ENCODE measurements at places on chromosomes 1 and 21. TPM values are rescaled to one million over a fixed set of nuclear protein-coding genes. Genes with fewer than 3 reads are reported as not detected.

The NUAK2 gene
- 4.8 TPM for total RNA-seq

The ADAM15 gene
- total RNA-seq: 384 TPM

The ST6GALNAC3 gene
- total RNA-seq: not detected

The MPL gene
- total RNA-seq: not detected

The VCAM1 gene
- not detected for total RNA-seq

The KCNE2 gene
- not detected for total RNA-seq

The AIRE gene
- total RNA-seq: not detected

DNA sequence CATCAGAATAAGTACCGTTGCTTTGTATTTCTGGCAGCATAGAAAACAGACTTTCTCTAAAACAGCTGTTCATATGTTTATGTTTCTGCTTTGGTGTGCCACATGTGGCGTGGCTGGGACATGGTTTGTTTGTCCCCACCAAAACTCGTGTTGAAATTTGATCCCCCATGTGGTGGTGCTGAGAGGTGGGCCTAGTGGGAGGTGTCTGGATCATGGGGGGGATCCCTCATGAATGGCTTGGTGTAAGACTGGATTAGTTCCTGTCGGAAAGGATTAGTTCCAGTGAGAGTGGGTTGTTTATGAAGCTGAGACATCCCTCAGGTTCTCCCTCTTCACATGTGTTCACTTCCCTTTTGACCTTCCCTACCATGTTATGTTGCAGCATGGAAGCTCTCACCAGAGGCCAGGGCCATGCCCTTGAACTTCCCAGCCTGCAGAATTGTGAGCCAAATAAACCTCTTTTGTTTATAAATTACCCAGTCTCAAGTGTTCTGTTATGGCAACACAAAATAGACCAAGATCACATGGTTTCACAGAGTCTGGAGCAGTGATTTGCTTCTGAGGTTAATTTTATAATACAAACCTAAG is 17.9 kb upstream of the H3-3A start:
- H3K27ac ChIP-seq: no peak overlapping the region
- peaks cover 14% of the 10 kb centered on the region for H3K4me1 ChIP-seq
- no peaks in the 10 kb centered on the region for H3K27me3 ChIP-seq
- no peaks in the 10 kb centered on the region for H3K36me3 ChIP-seq
- DNase-seq: no peak

GRCh38 chr1:8004803-8005573 is 21.1 kb downstream of the ERRFI1 start:
- DNase-seq: peak; percentile 82
- peaks cover 42% of the 10 kb centered on the region for H3K4me1 ChIP-seq
- H3K36me3 ChIP-seq: peaks cover 4% of the 10 kb centered on the region
- H3K27me3 ChIP-seq: no peaks in the 10 kb centered on the region
- H3K27ac ChIP-seq: peak overlapping the region; percentile 53
- no peak overlapping the region for H3K4me3 ChIP-seq

GRCh38 chr1:33302325-33302724 is 18.6 kb downstream of the A3GALT2 start:
- H3K4me3 ChIP-seq: no peak overlapping the region
- no peak for DNase-seq
- no peaks in the 10 kb centered on the region for H3K27me3 ChIP-seq
- H3K27ac ChIP-seq: no peak overlapping the region

DNA sequence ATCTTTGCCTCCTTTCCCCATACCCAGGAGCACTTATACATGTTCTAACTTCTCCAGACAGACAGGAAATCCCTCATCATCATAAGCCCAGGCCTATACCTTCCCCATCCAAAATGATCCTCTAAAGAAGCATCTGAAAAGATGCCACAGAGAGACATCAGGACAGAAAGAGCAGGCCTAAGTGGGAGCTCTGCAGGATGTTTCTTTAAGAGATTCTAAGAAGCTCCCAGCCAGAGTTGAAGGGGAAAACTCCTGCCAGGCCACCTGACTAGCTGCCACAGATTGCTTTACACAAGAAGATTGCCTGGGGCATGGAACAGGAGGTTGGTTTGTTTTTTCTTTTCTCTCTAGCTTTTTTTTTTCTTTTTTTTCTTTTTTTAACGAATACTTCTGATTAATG is 275.8 kb downstream of the VAV3 start:
- DNase-seq: peak; percentile 72
- H3K4me3 ChIP-seq: 0 out of 2 replicates have a peak overlapping the region, but pooled peaks have one; percentile 22
- peak overlapping the region; percentile 88 for H3K27ac ChIP-seq
- H3K36me3 ChIP-seq: no peaks in the 10 kb centered on the region
- H3K4me1 ChIP-seq: peaks cover 55% of the 10 kb centered on the region
- no peaks in the 10 kb centered on the region for H3K27me3 ChIP-seq

GRCh38 chr21:16968436-16968835 is 544.4 kb upstream of the CXADR start:
- DNase-seq: no peak
- H3K27me3 ChIP-seq: no peaks in the 10 kb centered on the region
- no peak overlapping the region for H3K4me3 ChIP-seq
- no peaks in the 10 kb centered on the region for H3K36me3 ChIP-seq
- no peaks in the 10 kb centered on the region for H3K4me1 ChIP-seq
- no peak overlapping the region for H3K27ac ChIP-seq

DNA sequence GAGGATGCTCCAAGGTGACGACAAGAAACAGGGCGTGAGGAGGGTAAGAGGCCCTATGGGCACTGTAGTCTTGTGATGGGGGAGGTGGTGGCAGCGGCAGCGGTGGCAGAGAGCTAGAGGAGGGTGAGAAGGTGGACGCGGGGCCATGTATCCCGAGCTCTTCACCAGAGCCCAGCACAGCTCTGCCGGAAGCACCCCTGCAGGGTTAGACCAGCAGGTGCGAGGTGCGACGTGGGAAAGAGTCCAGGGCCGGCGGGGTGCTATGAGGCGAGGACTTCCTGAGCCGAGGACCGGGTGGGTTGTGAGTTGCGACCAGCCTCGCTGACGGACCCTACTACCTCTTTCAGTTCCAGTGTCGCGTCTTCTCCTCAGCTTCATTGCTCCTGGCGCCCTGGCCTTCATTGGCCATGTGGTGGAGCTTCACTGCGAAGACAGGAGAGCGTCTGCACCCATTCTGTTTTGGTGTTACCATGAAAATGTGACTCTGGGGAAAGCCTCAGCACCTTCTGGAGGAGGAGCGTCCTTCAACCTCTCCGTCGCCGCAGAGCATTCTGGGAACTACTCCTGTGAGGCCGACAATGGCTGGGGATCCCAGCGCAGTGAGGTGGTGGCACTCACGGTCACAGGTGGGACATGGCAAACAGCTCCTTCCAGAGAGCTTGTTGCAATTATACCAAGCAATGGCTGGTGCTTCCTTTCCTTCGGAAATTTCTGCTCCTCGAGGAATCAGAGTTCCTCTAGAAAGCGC is 67.9 kb upstream of the KIRREL1 start:
- no peaks in the 10 kb centered on the region for H3K36me3 ChIP-seq
- DNase-seq: no peak
- H3K4me1 ChIP-seq: no peaks in the 10 kb centered on the region
- no peak overlapping the region for H3K27ac ChIP-seq
- no peak overlapping the region for H3K4me3 ChIP-seq

DNA sequence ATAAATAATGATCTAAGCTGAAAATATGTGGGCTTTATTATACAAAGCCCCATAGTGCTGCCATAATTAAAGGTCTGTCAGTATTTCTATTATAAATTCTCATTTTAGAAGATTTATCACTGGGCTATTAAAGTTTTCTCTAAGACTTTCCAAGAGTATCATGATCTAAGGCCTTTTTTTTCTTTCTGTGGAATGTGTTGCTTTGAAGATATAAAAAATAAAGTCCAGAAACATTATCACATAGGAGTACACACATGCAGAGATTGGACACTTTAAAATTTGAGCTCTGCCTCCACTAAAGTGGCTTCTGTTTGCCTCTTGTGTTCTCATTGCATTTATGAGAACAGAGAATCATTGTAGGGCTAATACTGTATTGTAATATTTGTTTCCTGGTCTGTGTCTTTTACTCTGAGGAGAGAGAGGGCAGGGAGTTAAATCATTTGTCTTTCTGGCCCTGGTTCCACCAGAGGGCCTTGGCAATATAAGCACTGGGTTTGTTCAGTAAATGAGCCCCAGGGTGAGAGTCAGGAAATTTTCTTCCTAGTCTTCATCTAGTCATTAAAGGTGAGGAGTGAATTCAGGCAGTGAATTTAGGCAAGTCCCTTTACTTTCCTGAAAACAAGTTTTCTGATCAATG is 70.2 kb downstream of the NFIA start:
- no peak overlapping the region for H3K4me3 ChIP-seq
- peaks cover 21% of the 10 kb centered on the region for H3K4me1 ChIP-seq
- DNase-seq: no peak
- no peaks in the 10 kb centered on the region for H3K36me3 ChIP-seq
- H3K27ac ChIP-seq: no peak overlapping the region

DNA sequence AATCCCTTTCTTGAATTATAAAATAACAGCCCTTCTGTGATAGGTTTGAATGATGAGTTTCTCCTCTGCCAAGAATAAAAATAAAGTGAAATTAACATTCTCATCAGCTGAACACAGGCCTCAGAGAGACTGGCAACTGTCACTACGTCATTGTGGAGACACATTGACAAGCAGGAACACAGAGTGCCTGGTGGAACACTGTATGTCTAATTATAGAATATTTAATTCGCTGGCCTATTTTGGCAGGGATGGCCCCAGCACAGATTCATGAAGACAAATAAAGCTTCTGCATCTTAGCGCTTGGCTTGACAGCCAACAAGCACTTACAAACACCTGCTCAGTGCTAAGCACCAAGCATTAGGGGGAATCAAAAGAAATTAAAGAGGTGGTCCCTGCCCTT is 52.0 kb upstream of the SMYD2 start:
- DNase-seq: no peak
- no peak overlapping the region for H3K27ac ChIP-seq
- no peaks in the 10 kb centered on the region for H3K27me3 ChIP-seq

- peak; percentile 15 for DNase-seq
- no peaks in the 10 kb centered on the region for H3K36me3 ChIP-seq
- H3K27ac ChIP-seq: no peak overlapping the region
- peaks cover 12% of the 10 kb centered on the region for H3K4me1 ChIP-seq
- H3K4me3 ChIP-seq: no peak overlapping the region
These were observed 14.8 kb upstream of the PSMA5 start for GRCh38 chr1:109441069-109441468.

DNA sequence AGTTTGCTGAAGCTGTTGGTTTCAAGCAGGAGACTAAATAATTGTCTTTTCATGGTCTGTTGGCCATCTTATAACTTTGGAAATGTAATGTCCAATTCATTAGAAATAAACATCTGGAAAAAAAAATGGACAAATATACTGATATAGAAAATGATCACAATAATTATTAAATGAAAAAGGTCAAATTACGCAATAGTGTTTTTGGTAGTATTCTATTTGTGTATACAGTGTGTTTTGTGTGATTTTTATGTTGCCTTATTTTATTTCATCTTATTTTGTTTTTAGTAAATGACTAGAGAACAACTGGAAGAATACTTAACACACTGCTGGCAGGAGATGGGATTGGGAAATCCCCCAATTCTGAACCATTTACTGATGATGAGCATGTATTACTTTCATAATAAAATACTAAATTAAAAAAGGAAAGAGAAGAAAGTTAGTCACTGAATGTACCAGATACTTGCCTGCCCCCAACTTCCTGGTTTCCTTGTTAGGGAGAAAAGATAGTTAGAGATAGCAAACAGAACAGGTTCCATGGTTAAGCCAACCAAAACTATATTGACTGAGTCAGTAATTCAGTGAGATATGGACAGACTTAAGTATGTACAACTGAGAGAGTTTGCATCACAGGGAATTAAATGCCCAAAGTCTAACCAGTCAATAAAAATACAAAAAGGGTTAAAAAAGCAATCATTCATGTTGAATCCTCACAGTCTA is 24.0 kb upstream of the SAMD13 start:
- H3K27me3 ChIP-seq: no peaks in the 10 kb centered on the region
- H3K36me3 ChIP-seq: no peaks in the 10 kb centered on the region
- no peak overlapping the region for H3K27ac ChIP-seq
- H3K4me1 ChIP-seq: peaks cover 6% of the 10 kb centered on the region

Measured in PC-3 (cell line).